Pons (tissue), 1 donor: ENCODE measurements at places on chromosomes 1 and 21.

GRCh38 chr21:28074676-28075075 is 918.0 kb downstream of the LTN1 start:
- DNase-seq = no peak

DNA sequence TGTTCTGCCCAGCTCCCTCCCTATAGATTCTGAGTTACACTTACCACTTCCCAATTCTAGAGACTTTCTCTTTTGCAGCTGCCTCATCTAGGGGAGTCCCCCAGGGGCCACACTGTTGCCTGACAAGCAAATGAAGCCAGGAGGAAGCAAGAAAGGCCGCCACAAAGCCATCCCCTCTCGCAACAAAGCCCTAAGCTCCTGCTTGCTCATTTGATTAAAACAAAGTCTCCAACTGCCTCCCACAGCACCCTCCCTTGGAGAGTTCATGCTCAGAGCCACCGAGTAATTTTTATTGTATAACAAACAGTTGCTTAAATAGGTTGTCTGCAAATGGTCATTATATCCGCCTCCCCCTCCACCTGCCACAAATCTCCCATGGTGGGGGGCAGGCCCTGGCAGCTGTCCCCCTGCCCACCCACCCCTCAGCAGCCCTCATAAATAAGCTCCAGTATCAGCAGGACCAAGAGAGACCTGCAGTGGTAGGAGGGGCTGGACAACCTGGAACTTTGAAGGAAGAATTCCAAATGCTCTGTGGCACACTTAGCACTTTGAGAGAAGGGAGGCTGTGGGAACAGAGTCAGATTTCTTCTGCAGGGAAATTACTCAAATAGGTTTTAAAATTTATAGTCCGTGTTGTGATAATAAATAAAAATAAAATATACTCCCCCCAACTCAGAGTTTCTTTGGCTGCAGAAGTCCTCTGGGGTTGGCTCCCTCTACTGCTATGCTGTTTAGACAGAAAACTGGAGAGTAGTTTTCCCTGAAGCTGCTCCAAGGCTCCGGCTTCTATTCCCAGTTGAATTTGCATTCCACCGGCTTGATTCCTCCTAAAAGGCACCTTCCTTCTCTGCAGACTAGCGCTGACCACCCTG is 237.5 kb downstream of the TTLL7 start:
- no peak for DNase-seq

GRCh38 chr1:72946903-72947499 is 664.7 kb upstream of the NEGR1 start:
- no peak for DNase-seq

DNA sequence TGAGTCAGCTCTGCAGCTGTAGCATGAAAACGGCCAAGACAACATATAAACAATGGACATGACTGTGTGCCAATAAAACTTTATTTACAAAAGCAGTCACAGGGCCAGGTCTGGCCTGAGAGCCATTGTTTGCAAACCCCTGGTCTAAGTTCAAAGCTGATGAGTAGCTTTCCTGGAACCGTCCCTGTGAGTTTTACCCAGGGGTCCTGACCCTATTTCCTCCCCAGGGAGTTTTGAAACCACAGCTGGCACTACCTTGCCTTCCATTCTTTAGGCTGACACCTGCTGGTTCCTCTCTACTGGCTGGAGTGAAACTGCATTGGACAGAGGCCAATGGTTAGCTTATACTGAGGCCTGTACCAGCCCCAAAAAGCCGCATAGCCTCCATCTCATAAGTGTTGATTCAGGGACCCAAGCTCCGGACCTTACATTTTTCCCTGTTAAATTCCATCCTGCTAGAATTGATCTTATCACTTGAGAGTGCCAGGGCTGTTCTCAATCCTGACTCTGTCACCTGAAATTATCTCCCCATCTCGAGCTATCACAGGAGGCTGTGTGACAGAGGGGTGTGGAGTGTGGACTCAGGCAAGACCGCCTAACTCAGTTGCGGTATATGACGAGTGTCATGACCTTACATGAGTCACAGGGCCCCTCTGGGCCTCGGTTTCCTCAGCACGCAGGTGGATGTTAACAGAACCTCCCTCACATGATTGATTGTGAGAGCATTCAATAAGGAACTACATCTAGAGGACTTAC is 343.6 kb downstream of the NPHP4 start:
- no peak for DNase-seq

DNA sequence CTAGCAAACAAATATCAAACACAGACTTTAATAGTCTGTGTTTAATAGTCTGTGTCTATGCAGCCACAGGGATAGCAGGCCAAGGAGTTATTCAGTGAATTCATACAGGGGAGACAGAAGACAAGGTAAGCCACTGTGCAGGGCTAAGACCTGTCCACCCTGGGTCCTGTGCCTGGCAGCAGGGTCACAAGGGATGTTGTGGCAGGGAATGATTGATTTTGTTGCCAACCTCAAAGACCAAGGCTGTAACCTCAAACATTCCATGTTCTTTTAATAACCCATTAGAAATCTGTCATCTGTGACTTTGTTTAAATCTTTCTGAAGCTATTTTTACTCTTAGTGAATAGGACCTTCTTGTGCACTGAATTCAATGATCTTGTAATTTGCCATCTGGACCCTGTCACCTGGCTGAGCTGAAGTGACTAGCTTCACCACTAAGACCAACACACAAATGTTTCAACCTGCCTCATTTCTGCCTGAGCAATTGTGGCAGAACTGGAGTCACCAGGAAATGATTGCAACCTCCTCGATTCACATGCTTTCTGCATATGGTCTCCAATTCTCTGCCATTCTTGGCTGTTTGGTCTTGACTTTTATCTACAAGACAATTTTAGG is 154.2 kb downstream of the ASTN1 start:
- DNase-seq = no peak

DNA sequence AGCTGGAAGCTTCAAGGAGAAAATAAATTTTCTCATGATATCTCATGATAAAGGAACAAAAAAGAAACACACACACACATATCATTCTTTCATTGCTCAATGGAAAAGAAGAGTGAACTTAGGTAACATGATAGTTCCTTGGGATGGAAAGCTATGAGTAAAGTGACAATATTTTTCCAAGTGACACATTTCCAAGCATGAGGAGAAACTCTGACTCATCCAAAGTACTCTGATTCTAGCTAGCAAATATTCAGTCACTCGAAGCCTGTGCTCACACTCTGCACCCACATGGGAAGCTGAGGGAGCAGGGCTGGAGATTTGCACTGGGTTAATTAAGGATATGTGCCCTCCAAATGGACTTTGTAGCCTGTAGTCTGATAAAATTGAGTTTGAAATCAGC is 222.4 kb downstream of the LRRC40 start:
- DNase-seq = peak; percentile 10

DNA sequence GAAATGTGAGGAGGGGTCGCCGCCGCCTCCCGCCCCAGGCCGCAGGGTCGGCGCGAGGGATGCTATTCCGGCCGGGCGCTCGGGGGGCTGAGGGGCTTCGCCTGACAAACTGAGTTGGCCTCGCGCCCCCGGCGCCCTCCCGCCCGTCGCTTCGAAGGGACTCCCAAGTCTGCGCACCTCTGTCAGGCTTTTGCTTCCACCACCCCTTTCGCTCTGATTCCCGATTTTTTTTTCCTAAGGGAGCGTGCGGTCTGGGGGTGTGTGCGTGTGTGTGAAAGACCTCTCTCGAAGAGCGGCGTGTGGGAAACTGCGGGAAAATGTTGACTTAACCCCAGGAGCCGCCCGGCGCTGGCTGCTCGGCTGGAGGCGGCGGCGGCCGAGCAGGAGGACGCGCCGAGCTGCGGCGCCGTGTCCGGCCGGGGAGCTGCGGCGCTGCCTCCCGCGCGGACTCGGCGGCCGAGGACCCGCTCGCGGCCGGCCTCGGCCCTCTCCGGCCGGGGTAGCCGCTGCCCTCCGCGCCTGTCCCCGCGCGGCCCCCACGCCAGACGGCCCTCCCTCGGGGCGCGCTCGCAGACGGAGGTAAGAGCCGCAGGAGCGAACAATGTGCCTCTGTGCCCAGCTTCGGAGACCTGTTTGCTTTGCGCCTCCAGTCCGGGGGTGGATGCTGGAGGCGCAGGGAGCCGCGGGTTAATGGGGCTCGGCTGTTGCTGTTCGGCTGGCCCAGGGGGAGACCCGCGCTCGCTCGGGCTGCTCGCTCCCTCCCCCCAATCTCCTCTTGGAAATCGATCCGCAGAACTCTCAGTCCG is 1.1 kb downstream of the ADGRL2 start:
- DNase-seq = no peak

GRCh38 chr21:31952828-31953227 is 80.0 kb downstream of the HUNK start:
- DNase-seq = no peak

GRCh38 chr1:99855914-99856450 is 5.8 kb downstream of the AGL start:
- DNase-seq = no peak

- no peak for DNase-seq
These were observed 680.3 kb downstream of the LRRIQ3 start for GRCh38 chr1:73517603-73518191.

DNA sequence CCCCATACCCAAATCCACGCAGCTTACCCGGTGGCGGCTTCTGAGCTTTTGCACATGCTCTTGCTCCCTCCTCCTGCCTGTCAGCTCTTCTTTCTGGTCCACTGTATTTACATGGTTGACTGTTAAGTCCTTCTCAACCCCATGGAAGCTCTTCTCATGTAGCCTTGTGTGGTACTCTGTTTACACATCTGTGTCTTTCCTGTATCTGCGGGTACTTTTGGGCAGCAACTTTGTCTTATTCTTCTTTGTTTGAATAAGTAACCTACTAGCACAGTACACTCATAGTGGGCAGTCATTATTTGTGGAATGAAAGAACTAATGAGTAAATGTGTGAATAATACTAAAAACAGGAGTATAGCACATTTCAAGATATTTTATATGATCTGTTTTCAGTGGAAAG is 88.5 kb upstream of the GPR88 start:
- no peak for DNase-seq

GRCh38 chr1:82879701-82880305 is 1079.1 kb downstream of the ADGRL2 start:
- DNase-seq = peak; percentile 8

DNA sequence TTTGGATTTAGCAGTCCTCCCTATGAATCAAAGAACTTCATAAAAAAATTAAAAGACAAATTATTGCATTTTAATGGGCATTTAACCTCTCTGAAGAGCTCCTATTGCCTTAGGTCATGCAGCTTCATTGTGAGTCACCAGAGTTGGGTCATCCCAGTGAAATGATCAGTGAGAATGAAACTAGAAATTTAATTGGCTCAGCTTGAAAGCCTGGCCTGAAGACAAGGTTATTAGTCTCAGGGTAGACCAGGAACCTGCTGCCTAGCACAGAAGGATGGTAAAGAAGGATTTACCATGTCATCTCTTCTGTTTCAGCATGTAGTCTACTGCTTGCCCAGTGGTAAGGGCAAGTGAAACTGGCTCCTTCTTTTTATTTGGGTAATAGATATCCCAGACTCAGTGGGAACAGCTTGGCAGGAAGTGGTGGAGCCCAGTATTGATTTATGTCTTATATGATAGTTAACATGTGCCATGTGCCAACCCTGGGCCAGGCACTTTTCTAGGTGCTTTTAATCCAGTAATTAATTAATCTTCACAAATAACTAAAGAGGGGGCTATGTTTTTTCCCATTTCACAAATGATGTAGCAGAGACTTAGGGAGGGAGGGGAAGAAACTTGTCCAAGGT is 23.6 kb downstream of the LAMC2 start:
- DNase-seq = no peak

GRCh38 chr1:155267373-155267772 is 5.2 kb upstream of the SCAMP3 start:
- DNase-seq = no peak

DNA sequence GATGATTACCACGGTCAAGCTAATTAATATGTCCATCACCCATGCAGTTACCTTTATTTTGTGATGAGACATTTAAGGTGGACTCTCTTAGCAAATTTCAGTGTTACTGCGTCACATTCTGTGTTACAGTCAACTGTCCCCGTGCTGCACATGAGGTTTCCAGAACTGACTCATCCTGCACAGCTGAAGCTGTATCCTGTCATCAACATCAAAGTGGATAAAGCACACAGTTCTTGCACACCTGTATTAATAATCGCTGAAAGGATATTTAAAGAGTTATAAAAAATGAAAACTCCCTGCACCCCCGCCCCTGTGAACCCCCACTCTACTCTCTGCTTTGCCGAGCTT is 3.4 kb upstream of the KRTAP10-5 start:
- DNase-seq = no peak

DNA sequence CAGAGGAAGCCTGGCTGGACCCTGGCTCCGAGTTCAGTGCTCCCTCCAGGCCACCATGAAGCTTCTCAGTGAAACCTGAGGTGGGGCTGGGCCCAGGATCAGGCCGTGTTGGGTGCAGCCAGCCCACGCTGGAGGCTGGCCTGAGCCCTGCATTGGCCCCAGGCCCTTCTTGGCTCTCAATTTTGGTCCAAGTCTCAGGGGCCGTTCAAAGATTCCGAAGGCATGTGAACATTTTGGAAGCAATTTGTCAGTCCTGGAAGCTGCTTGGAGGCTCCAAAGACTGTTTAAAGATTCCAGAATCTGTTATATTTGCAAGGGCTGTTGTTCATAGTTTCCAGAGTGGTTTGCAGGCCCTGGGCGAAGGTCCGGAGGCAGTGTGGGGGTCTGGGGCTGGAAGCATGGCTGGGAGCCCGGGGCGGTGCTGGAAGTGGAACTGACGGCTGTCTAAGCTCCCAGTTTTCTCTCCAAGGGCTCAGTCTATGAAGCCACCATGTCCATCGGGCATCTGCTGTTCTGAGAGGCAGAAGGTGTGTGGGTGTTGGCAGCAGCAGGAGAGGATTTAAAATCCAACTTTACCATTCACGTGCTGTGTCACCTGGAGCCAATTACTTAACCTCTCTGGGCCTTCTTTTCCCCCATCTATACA is 104.9 kb downstream of the EPHB2 start:
- DNase-seq = no peak

- no peak for DNase-seq
These were observed 60.4 kb downstream of the SEC16B start for GRCh38 chr1:177909416-177909815.

DNA sequence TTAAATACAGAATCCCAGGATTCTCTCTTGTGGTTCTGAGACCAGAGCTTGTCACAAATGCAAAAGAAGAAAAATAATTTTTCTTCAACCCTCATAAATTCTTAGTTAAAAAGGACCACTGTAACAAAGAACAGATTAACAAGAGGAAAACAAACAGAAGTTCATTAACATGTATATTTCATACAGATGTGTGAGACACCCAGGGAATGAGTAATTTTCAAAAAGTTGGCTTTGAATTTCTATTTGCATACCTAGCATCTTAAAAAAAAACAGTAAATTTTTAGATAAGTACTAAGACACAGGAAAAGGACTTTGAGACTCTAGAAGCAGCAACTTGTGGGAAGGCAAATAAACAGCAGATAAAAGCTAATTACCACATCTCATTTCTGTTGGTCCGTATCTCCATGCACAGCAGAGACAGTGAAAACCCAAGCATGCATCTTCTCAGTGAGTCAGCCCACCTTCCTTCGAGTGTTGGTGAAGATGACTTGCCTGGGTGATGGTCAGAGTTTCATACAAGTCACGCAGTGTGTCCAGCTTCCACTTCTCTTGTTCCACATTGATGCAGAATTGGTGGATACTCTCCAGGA is 399.9 kb upstream of the ADAMTS5 start:
- DNase-seq = no peak

- no peak for DNase-seq
These were observed 174.2 kb downstream of the LHX8 start for GRCh38 chr1:75308365-75308764.
